Sigmoid colon (tissue), 7 donors: ENCODE measurements at places on chromosomes 11 and 22. TPM values are rescaled to one million over a fixed set of nuclear protein-coding genes. Genes with fewer than 3 reads are reported as not detected.
A peak's percentile ranks its signal among the peaks of the same experiment; 100 is the strongest.

Gene TMEM121B
- 0.49 TPM for total RNA-seq

Gene STX5
- total RNA-seq = 37.8 TPM

Gene MYOD1
- total RNA-seq = not detected

Gene KCNA4
- total RNA-seq = 0.27 TPM

Gene CARNS1
- total RNA-seq = 0.68 TPM

Gene APLNR
- total RNA-seq = 0.71 TPM

Gene TEX12
- 1.1 TPM for total RNA-seq

DNA sequence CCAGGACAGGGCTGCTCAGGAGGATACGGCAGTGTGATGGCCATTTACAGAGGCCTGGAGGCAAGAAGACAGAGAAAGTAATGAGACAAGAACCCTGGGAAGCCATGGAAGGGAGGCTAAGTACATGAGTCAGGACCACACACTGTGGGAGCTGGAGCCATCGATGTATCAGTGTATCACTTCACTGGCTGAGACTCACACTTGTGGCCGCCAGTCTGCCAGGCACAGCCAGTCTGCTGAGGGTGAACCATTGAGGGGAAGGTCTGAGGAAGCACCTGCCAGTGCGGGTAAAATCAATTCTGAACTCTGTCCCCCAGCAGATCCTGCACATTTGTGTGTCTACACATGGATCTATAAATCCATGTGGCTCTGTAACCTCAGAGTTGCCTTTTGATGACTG, 195.6 kb downstream of the GRIK4 start:
- no peak for DNase-seq

DNA sequence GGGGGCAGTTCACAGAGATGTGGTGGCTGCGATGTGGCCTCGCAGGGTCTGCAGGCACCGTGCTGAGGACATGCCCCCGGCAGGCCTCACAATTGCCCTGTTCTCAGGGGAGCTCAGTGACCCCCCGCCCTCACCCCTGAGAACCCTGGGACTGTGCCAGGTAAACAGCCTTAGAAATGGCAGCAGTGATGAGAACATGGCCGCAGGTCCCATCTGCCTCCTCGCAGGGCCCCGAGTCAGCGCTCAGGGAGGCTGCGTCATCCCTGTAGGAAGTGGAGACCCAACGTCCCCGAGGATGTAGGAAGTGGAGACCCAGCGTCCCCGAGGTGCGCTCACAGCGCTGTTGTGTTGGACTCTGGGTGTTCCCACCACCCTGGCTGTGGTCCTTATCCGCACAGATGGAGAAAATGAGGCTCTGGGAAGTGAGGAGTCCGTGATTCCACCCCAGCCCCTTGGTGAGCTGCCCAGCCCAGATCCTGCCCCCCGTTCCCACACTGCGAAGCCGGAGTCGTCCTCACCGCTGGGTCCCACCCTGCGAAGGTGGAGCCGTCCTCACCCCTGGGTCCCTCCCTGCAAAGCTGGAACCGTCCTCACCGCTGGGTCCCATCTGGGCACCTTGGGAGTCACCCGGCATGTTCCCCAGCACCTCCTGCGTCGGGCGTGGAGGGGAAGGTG, 1086.8 kb downstream of the BRD1 start:
- DNase-seq = no peak

- no peak for DNase-seq
Measured at GRCh38 chr11:62652161-62653006, 718 bp downstream of the INTS5 start.

GRCh38 chr22:27106985-27107384, 449.6 kb downstream of the MIAT start:
- no peak for DNase-seq

DNA sequence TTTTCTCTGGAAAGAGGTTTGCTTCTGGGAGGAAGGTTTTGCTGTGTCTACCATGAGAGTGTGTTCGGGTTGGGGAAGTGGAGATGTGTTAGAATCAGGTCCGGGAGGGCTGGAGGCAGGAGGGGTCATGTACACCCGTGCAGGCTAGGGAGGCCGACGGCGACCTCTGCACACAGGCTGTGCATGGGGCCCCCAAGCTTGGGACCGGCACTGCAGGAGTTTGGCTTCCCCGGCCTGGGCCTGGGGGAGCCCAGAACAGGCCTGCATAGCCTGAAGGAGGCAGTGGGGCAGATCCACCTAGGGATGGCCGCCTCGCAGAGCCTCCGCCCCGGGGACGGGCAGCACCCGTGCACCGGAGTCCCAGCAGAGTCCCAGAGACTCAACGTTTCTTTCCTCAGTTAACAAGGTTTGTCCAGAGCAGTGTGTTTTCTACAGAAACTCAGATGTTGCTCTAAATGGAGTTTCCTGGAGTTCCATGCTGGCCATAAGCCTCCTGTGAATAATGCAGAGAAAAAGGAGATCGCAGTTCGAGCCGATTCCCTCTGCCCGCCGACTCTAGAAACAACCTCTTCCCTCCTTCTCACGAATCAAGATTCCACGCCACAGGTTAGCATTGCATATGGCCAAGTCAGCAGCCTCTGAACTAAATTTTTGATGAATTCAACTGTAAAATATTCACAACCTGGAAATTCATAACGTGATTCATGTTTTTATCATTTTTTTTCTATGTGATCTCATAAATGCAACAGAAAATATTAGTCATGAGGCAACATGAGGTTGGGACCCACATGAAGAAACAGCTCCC, 427.3 kb downstream of the BRD1 start:
- DNase-seq = peak; percentile 56

GRCh38 chr11:75301601-75302345, 49.7 kb downstream of the ARRB1 start:
- DNase-seq = no peak

DNA sequence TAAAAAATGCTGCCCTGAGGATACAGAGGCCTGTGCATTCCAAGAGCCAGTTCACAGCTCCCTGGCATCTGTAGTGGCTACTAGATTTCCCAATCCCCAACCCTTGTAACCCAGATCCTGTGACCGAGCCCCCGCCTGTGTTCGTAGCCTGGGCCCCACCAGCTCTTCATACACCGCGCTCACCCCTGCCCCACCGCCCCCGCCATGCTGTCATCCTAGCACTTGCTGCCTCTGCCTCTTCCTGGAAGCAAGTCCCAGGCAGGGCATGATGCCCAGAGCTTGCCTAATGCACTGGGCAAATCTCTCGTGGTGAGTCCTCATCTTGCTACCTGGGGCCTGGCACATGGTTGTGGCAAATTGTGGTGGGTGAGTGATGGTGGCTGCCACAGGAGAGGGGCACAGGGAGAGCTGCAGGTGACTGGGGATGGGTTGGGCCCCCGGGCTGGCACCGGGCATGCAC, 7.1 kb downstream of the MGAT3 start:
- no peak for DNase-seq

DNA sequence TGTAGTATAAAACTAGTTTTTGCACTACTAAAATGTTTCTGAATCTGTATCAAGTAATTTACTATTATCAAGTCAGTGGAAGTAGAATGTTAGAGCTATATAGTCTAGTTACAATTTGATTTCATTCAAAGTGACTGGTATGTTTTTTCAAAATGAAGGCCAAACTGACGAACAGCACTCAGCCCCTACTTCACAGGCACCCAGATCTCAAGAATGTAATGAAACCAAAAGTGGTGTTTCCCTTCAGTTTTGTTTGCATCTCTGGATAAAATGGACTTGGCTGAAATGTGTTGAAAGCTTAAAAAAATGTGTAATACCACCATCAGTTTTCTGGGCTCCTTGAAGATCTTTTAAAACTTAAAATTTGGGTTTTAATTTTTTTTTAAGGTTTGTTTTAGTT, 46.4 kb downstream of the QSER1 start:
- DNase-seq = no peak

DNA sequence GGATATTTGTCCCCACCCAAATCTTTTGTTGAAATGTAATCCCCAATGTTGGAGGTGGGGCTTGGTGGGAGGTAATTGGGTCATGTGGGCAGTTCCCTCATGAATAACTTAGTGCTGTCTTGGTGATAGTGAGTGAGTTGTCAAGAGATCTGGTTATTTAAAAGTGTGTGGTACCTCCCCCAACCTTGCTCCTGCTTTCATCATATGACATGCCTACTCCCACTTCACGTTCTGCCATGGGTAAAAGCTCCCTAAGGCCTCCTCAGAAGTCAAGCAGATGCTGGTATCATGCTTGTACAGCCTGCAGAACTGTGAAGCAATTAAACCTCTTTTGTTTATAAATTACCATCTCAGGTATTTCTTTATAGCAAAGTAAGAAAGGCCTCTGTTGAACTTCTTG, 30.6 kb downstream of the AAMDC start:
- DNase-seq = no peak

GRCh38 chr11:81421251-81421860, 1312.3 kb downstream of the FAM181B start:
- DNase-seq = no peak

DNA sequence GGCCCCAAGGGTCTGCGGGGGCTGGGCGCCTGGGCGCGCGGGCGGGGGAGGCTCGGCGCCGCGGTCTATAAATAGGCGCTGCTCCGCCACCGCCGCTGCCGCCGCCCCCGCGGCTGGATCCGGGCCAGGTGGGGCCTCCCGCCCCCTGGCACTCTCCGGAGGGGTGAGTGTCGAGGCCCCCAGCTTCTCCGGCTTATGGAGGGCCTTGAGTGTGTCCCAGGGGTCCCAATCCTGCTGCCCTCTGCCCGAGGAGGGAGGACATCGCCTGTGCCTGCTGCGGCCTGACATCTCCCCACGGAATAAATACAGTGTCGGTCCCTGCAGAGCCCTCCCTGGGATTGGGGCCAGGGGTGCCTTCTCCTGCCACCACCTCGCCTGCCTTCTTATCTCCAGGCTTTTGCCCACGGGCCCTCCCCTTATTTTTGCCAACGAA, 4.3 kb upstream of the GP1BB start:
- DNase-seq = no peak

DNA sequence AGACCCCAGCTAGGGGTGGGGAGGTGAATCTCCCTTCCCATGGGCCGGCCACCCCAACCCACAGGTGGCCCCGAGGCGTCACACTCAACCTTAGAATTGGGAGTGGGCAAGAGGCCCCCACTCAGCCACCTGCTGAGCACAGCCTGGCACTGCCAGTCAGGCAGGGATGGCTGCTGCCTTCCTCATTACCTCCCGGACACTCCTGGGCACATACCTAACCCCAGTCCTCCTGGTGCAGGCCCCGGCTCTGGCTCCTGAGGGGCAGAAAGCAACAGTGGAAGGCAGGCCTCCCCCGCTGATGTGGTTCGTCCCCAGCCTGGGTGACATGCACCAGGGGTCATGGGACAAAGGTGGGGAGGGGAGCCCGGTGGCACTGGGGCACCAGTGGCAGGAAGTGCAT, 103.6 kb downstream of the MPPED1 start:
- DNase-seq = no peak

- no peak for DNase-seq
Measured at GRCh38 chr22:41531715-41532477, 12.4 kb downstream of the POLR3H start.

DNA sequence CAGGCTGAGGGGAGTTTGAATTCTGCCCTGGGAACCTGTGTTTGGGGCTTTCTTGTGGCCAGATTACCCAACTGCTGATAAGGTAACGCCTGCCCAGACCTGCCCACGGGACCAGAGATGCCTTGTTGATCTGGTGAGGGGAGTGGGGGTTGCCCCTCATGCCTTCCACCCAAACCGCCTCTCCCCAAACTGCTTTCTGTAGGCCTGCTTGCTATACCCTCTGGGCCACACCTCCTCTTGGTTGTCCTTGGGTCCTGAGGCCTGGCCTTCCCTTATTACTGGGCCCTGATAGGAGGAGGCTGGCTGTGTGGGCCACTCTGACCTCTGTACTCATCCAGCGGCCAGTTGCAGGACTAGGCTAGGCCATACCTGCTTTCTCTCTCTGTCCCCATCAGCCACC, 3.4 kb downstream of the P2RY2 start:
- DNase-seq = peak; percentile 38

DNA sequence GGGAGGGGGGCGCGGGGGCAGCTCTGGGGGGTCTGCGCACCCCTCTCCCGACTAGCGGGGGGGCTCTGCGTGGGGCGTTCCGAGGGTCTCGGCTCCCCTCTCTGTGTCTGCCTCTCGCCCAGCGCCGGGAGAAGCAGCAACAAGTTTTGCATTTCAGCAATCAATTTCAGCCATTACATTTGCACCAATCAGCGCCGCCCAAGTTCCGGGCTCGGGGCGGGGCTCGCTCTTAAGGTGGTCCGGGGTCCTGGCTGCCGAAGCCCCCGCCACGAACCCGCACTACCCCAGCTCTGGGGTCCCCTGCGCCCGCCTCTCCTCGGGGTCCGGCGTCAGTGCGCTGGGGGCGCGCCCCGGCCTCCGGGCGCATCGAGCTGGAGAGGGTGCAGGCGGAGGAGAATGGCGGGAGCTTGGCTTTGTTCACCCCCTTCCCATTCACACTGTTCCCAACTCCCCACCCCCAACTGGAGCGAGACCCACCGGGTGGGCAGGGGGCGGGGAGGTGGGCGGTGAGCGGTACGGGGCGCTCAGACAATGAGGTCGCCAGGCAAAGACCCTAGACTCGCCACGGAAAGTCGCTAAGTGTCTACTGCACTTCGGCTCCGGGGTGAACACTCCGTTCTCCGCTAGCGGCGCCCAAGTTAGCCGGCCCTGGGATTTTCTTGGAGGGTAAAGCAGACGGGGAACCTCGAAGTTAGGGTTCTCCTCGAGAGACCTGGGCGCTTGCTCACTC, at the start of gene MN1:
MN1 (minus strand) TSS at position 141 of the 730 bp plus-strand sequence. CDS start 1,213 bp downstream, outside the sequence.
- no peak for DNase-seq

DNA sequence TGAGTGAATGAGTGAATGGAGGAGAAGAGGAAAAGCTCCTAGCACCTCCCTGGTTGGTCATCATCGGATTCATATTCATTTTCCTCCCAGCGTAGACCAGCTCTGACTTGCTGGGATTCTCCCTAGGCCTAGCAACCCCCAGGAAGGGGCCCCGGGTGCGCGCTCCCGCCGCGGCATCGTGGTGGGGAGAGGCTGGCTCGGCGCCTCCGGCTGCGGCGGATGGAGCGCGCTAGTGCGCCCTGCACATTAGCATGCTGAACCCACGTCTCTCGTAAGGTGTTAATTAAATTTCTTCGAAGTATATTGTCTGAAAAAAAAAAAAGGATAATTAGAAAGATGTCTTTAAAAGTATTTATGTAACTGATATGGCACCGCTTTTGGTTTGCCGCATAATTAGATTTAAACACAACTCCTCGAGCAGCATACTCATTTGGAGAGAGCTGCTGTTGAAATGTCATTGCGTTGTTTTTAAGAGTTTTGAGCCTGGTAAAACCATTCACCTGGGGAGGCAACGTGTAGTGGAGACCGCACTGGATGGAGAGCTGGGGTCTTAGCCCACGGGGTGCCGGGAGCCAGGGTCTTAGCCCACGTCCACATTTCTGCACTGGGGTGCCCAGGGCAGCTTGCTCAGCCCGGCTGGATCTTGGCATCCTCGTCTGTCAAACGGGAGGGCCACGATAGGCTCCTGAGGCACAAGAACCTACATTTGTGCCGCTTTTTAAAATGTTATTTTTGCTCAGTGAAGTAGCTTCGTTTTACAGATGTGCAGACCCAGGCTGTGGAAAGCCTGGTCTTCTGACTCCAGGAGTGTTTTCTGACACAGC, 21.8 kb downstream of the MPPED1 start:
- peak; percentile 43 for DNase-seq

- no peak for DNase-seq
Measured at GRCh38 chr11:24513479-24514218, 16.8 kb downstream of the LUZP2 start.

- DNase-seq = no peak
Measured at GRCh38 chr22:21761994-21762680, 26.5 kb upstream of the YPEL1 start.

- no peak for DNase-seq
Measured at GRCh38 chr11:112042161-112042960, 17.2 kb downstream of the DLAT start.

GRCh38 chr11:126136507-126136906, 73.8 kb upstream of the CDON start:
- DNase-seq = peak; percentile 96
